Smooth muscle cell of the pulmonary artery (primary cell): ENCODE measurements at places on chromosomes 6 and 20. TPM values are rescaled to one million over a fixed set of nuclear protein-coding genes. Genes with fewer than 3 reads are reported as not detected.

The TRIM31 gene
- total RNA-seq: not detected in 2 replicates

The ROS1 gene
- 0.07 TPM in 2 replicates for total RNA-seq

The HLA-DQA1 gene
- total RNA-seq: 0.20 TPM in 1 of 2 replicates, not detected in the other

The CLPSL2 gene
- total RNA-seq: not detected in 2 replicates

The BHLHE23 gene
- total RNA-seq: not detected in 2 replicates

The SPEF1 gene
- total RNA-seq: 0.13 and 0.20 TPM in 2 replicates

The AHI1 gene
- total RNA-seq: 22.5 and 28.1 TPM in 2 replicates

The NKX2-4 gene
- not detected in 2 replicates for total RNA-seq

The NPEPL1 gene
- total RNA-seq: 19.4 and 28.2 TPM in 2 replicates

The RIPOR2 gene
- total RNA-seq: 0.40 and 2.9 TPM in 2 replicates

The SMPDL3A gene
- total RNA-seq: 8.4 and 14.0 TPM in 2 replicates

The SCUBE3 gene
- 11.8 and 153 TPM in 2 replicates for total RNA-seq

The TUBB2A gene
- 65.7 and 75.9 TPM in 2 replicates for total RNA-seq

The FANCE gene
- total RNA-seq: 4.5 and 5.1 TPM in 2 replicates

The SHLD1 gene
- total RNA-seq: 0.99 and 1.0 TPM in 2 replicates

The SCRT2 gene
- total RNA-seq: not detected in 2 replicates

The TNF gene
- not detected in 2 replicates for total RNA-seq

The ASIP gene
- total RNA-seq: not detected in 2 replicates

The RRP36 gene
- total RNA-seq: 57.6 and 63.3 TPM in 2 replicates

The TRIM38 gene
- 7.5 and 10.2 TPM in 2 replicates for total RNA-seq

The MROH8 gene
- 0.59 and 1.5 TPM in 2 replicates for total RNA-seq

The TAP2 gene
- 19.5 and 33.5 TPM in 2 replicates for total RNA-seq

The TAF11 gene
- 12.9 and 20.8 TPM in 2 replicates for total RNA-seq

The TINAG gene
- not detected in 2 replicates for total RNA-seq

The RSPH4A gene
- 0.07 and 0.10 TPM in 2 replicates for total RNA-seq

The MAP3K7 gene
- total RNA-seq: 33.8 and 36.6 TPM in 2 replicates

The TMC2 gene
- total RNA-seq: not detected in 2 replicates

The RTF2 gene
- 71.4 and 74.5 TPM in 2 replicates for total RNA-seq

The GRM1 gene
- 0.07 TPM in 2 replicates for total RNA-seq

The SLC4A11 gene
- total RNA-seq: 0.20 and 1.2 TPM in 2 replicates

The COL9A3 gene
- 0.39 and 0.50 TPM in 2 replicates for total RNA-seq

The ACTL10 gene
- total RNA-seq: 2.3 and 3.5 TPM in 2 replicates
